ENCODE measurements at places on chromosomes 16 and 17.

- no peak for DNase-seq
Observed at GRCh38 chr16:79451196-79451816, 149.2 kb downstream of the MAF start.

- peak; percentile 71 for DNase-seq
Observed at GRCh38 chr17:6592173-6592572, 35.8 kb upstream of the PITPNM3 start.

DNA sequence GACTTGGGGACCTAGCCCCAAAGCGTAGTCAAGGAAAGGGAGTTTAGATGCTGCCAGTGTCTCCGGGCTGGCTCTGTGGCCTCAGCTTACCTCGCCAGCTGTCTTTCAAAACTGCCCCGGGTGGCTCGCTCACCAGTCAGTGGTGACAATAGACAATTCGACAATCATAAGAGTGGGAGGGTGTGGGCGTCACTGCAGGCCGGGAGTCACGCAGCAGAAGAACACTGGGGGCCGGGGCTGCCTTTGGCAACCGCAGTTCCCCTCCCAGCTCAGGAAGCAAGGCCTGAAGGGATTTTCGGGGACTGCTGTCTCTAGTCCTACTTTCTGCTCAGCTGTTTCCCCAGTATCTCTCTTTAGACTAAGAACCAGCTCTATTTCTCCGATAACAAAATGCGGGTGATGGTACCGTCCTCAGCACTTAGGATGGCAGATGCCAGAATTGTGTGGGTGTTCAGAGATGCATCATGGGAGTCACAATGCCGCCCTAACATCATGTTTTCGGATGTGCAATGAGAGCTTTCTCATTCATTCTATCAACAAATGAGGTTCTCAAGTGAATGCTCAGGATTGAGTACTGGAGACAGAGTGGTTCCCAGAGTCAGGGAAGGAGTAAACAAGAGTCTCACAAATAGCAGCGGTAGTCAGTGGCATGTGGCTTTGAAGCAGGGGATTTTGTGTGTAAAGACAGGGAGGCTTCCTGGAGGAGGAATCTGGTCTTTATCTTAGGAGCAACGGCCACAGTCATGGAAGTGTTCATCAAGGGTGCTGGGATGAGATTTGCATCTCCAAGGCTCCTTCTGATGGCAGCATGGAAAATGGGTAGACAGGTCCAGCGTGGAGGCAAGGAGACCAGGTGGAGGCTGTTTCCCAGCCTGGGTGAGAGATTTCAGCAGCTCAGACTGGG lies 93.1 kb downstream of the ZDHHC7 start:
- no peak for DNase-seq

DNA sequence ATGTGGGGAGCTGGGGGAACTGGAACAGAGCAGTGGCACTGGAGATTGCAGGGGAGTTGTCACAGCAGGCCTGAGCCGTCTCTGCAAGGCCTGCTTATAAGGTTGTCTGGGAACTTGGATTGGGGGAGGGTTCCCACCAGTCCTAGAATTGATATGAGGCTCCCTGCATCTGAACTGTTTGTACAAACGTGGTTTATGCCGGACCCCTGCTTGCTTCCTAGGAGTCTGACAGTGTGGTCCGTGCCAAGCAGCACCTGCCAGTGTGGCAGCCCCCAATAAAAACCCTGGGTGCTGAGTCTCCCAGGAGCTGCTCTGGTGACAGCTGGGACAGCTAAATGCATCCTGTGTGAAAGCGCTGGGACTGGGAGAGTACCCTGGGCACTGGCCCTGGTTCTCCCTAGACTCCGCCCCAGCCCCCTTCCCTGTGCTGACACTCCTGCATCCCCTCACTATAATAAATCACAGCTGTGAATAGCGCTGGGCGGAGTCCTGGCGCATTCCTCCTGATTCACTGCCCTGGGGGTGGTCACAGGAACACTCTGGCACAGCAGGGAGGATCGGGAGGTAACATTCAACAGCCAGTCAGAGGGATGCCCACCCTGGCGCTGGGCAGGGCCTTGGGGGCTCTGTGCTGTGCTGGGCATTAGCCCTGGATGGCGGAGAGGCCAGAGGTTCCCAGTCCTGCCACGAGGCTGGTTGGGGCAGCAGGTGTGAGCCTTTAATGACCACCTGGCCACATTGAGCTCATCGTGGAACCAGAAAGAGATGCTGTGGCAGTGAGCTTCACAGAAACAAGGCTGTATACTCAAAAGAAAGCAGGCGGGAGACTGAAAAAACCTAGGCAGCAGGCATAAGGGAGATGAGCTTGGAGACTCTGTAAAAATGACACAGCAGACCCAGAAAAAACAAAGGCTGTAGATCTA lies 45.6 kb downstream of the RMI2 start:
- DNase-seq, result peak; percentile 42

DNA sequence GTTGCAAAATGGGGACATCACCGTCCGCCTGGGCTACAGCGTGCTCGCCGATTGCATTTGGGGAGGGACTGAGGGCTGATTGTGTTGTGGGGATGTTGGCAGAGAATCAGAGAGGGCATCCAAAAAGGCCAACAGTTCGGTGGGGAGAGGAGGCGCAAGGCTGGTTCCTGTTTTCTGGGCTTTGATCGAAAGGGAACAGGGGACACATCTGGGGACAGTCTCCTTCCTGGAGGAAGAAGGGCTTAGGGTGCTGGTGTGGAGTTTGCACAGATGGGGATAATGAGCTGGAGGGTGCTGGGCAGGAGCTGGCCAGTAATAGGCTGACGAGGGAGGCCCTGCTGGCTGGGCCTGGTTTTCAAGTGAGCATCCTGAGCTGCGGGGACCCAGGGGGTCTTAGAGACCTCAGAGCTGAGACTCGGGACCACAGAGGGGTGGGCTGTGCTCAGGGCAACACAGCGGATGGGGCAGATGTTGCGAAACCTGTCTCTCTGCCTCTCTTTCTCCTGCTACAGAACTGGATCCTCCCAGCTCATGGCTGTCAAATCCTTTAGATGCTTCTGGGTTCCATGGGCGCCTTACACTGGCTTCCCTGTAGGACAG lies 288.7 kb downstream of the SEC14L1 start:
- no peak for DNase-seq

GRCh38 chr17:55225237-55225636 lies 39.5 kb upstream of the HLF start:
- DNase-seq, result no peak

Data from fibroblast of skin of right biceps (primary cell).